Mesothelial cell of epicardium (in vitro differentiated cells): ENCODE measurements at places on chromosomes 13 and 19.
A peak's percentile ranks its signal among the peaks of the same experiment; 100 is the strongest.

- peak overlapping the region; percentile 86 for H3K27ac ChIP-seq
- H3K27me3 ChIP-seq: peaks cover 2% of the 10 kb centered on the region
- H3K4me1 ChIP-seq: peaks cover 37% of the 10 kb centered on the region
- H3K4me3 ChIP-seq: peak overlapping the region; percentile 37
- no peaks in the 10 kb centered on the region for H3K36me3 ChIP-seq
- no peak for DNase-seq
Observed at GRCh38 chr19:2982983-2983350, 5.6 kb downstream of the TLE6 start.

- H3K36me3 ChIP-seq: no peaks in the 10 kb centered on the region
- H3K4me3 ChIP-seq: no peak overlapping the region
- no peak overlapping the region for H3K27ac ChIP-seq
Observed at GRCh38 chr19:3149526-3150505, 14.0 kb downstream of the GNA15 start.

DNA sequence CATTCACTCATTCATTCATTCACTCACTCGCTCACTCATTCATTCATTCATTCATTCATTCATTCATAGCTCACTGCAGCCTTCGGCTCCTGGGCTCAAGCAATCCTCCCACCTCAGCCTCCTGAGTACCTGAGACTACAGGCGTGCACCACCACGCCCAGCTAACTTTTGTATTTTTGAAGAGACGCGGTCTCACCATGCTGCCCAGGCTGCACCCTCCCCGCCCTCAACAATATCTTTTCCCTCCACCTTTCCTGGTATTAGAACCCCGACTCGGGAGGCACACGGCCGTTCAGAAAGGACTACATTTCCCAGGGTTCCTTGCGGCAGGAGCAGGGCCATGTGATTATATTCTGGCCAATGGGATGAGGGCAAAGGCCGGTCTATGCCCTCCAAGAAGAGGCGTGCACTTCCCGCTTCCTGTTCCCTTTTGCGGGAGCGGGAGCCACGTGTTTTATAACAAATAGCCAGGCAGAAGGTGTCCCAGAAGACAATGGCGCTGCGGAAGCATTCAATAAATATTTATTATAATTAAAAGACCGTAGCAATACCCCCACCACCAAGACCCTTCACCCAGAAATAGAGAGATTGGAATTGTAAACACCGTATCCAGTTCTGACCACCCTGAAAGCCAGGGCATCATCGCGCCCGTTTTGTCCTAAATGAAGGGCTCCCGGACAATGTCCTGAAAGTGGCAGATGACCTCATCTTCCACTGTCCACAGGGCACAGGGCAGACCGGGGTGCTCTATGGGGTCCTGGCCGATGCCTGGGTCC lies 15.9 kb downstream of the TICAM1 start:
- peaks cover 3% of the 10 kb centered on the region for H3K4me1 ChIP-seq
- peaks cover 13% of the 10 kb centered on the region for H3K36me3 ChIP-seq
- H3K27ac ChIP-seq: no peak overlapping the region

GRCh38 chr19:52735734-52736133 lies 890 bp upstream of the ZNF611 start:
- H3K36me3 ChIP-seq: no peaks in the 10 kb centered on the region
- peaks cover 57% of the 10 kb centered on the region for H3K4me1 ChIP-seq
- H3K4me3 ChIP-seq: peak overlapping the region; percentile 91
- peak overlapping the region; percentile 99 for H3K27ac ChIP-seq
- DNase-seq: peak; percentile 44
- no peaks in the 10 kb centered on the region for H3K27me3 ChIP-seq

GRCh38 chr19:29292153-29292552 lies 79.2 kb upstream of the UQCRFS1 start:
- DNase-seq: no peak
- H3K27me3 ChIP-seq: peaks cover 46% of the 10 kb centered on the region
- H3K36me3 ChIP-seq: no peaks in the 10 kb centered on the region
- no peak overlapping the region for H3K27ac ChIP-seq

DNA sequence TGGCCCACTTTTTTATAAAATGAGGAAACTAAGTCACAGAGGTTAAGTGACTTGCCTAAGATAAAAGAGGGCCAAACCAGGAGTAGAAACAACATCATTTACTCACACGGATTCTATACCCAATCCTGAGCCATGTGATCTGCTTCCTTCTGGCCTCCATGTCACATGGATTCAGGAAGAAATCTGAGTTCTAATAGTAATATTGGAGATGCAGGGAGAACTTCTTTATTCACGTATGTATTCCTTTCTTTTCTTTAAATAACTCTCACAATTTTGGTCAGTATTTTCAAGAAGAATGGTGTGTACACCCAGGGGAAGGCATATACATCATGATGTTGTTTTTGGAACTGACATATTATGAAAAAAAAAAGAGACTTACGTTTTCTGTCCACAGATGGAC lies 1.8 kb downstream of the POSTN start:
- peaks cover 63% of the 10 kb centered on the region for H3K4me1 ChIP-seq
- DNase-seq: no peak
- H3K27me3 ChIP-seq: no peaks in the 10 kb centered on the region
- peak overlapping the region; percentile 83 for H3K4me3 ChIP-seq

DNA sequence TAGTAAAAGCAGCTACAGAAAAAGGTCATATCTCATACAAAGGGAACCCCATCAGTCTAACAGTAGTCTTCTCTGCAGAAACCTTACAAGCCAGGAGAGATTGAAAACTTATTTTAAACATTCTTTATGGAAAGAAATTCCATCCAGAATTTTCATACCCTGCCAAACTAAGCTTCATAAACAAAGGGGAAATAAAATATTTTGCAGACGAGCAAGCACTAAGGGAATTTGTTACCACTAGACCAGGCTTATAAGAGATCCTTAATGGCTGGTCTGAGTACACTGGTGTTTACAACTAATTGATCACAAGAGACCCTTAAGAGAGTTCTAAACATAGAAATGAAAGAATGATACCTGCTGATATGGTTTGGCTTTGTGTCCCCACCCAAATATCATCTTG lies 128.6 kb upstream of the TNFSF11 start:
- no peak overlapping the region for H3K4me3 ChIP-seq
- no peak overlapping the region for H3K27ac ChIP-seq
- DNase-seq: no peak
- H3K36me3 ChIP-seq: peaks cover 3% of the 10 kb centered on the region
- peaks cover 8% of the 10 kb centered on the region for H3K27me3 ChIP-seq
- peaks cover 9% of the 10 kb centered on the region for H3K4me1 ChIP-seq

GRCh38 chr19:11989112-11989456 lies 24.2 kb downstream of the ZNF763 start:
- H3K27me3 ChIP-seq: no peaks in the 10 kb centered on the region
- H3K4me3 ChIP-seq: peak overlapping the region; percentile 99
- H3K27ac ChIP-seq: no peak overlapping the region
- no peak for DNase-seq
- peaks cover 5% of the 10 kb centered on the region for H3K36me3 ChIP-seq
- H3K4me1 ChIP-seq: peaks cover 6% of the 10 kb centered on the region

DNA sequence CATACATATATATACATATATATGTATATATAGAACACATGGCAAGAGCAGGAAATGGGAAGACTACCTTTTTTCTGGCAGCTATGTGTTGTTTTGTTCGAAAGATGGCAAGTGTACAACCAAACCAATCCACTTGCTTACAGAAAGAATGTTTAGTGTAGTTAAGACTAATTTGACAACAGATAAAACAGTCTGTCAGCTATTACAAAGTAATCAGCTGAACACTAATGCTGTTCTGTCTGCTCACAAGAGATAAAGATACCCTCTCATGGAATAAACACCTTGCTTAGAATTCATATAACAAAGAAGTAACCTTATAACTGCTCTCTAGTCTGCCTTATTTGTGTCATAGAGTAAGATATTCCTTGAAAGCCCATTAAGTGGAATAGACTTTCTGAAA lies 858 bp upstream of the KCNRG start:
- peaks cover 50% of the 10 kb centered on the region for H3K36me3 ChIP-seq
- H3K27ac ChIP-seq: peak overlapping the region; percentile 39
- H3K27me3 ChIP-seq: no peaks in the 10 kb centered on the region

- H3K27ac ChIP-seq: peak overlapping the region; percentile 77
- H3K36me3 ChIP-seq: no peaks in the 10 kb centered on the region
- no peak for DNase-seq
- no peak overlapping the region for H3K4me3 ChIP-seq
- H3K4me1 ChIP-seq: peaks cover 22% of the 10 kb centered on the region
Observed at GRCh38 chr19:40303765-40304164, 18.6 kb upstream of the AKT2 start.

DNA sequence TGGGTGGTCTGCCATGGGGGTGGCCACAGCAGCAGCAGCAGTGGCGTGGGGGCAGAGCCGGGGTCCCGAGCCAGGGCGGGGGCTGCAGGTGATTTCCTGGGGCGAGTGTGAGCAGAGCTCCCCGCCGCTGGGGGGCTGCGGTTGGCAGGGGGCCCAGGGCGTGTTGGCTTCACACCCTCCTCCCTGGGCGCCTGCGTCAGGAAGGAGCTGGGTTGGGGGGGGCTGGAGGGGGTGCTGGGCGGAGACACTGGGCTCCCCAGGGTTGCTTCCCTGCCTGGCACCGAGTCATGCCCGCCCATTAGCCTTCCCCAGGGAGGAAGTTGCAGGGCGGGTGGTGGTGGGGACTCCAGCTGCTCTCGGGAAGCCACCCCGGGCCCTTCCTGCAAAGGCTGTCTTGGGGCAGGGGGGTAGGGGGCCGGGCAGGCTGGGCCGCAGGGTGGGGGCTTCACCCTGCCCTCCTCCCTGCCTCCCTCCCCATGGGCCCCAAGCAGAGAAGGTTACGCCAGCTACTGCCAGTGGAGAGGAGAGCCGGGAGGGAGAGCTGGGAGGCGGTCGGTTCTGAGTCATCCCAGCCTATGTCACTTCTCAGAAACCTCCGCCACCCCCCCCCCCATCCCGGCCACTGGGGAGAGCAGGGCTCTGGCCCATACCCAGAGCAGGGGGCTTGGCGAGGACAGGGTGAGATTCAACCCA lies 4.6 kb downstream of the MIDN start:
- peak overlapping the region; percentile 85 for H3K4me3 ChIP-seq
- H3K36me3 ChIP-seq: peaks cover 8% of the 10 kb centered on the region
- DNase-seq: no peak
- H3K27ac ChIP-seq: peak overlapping the region; percentile 85
- H3K27me3 ChIP-seq: no peaks in the 10 kb centered on the region
- H3K4me1 ChIP-seq: peaks cover 19% of the 10 kb centered on the region

DNA sequence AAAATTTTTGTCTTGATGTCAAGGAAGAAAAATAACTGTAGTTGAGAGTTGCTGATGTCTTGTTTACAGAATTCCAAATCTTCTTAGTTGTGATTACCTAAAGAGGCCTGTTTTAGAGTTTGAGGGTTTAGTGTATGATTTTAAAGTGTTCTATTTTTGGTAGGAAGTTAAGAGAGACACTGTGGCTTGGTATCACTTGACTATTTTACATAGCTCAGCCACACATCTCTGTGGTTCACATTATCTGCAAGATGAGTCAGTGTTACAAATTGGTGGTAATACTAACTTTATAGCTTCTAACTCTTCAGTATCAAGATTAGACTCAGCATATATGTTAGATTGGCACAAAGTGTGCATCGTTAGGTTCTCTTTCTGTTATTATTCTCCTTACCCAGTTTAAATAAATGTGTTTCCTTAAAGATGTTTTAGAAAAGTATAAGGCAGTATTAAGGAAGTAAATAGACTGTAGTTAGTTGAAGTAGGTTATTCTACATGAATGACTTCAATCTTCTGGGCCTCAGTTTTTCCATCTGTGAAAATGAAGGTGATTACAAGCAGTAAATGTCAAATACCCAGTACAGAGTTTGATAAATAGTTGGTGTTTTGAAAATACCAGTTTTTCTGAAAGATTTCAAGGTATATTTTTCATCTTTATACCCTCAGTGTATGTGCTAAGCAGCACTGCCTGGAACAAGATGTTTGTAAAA lies 33.4 kb downstream of the COG6 start:
- no peak overlapping the region for H3K27ac ChIP-seq
- peaks cover 11% of the 10 kb centered on the region for H3K36me3 ChIP-seq
- no peak overlapping the region for H3K4me3 ChIP-seq
- no peak for DNase-seq

DNA sequence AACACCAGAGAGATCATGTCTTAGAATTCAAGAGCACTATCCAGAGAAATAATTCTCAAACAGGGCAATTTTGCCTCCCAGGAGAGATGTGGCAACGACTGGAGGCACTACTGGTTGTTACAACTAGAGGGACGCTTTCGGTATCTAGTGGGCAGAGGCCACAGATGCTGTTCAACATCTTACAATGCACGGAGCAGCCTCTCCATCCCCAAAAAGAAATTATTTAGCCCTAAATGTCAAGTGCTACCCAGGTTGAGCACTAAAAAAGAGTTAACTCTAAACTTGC lies 78.6 kb downstream of the ABCC4 start:
- DNase-seq: no peak
- H3K4me1 ChIP-seq: peaks cover 21% of the 10 kb centered on the region
- no peaks in the 10 kb centered on the region for H3K36me3 ChIP-seq
- H3K27ac ChIP-seq: no peak overlapping the region

- H3K4me1 ChIP-seq: peaks cover 49% of the 10 kb centered on the region
- no peak overlapping the region for H3K4me3 ChIP-seq
- no peak overlapping the region for H3K27ac ChIP-seq
- H3K36me3 ChIP-seq: no peaks in the 10 kb centered on the region
- DNase-seq: no peak
Observed at GRCh38 chr13:22173610-22174009, 502.7 kb downstream of the FGF9 start.

GRCh38 chr19:22332924-22333323 lies 46.7 kb downstream of the ZNF729 start:
- H3K27me3 ChIP-seq: no peaks in the 10 kb centered on the region
- no peak overlapping the region for H3K4me3 ChIP-seq
- DNase-seq: no peak
- no peaks in the 10 kb centered on the region for H3K4me1 ChIP-seq

DNA sequence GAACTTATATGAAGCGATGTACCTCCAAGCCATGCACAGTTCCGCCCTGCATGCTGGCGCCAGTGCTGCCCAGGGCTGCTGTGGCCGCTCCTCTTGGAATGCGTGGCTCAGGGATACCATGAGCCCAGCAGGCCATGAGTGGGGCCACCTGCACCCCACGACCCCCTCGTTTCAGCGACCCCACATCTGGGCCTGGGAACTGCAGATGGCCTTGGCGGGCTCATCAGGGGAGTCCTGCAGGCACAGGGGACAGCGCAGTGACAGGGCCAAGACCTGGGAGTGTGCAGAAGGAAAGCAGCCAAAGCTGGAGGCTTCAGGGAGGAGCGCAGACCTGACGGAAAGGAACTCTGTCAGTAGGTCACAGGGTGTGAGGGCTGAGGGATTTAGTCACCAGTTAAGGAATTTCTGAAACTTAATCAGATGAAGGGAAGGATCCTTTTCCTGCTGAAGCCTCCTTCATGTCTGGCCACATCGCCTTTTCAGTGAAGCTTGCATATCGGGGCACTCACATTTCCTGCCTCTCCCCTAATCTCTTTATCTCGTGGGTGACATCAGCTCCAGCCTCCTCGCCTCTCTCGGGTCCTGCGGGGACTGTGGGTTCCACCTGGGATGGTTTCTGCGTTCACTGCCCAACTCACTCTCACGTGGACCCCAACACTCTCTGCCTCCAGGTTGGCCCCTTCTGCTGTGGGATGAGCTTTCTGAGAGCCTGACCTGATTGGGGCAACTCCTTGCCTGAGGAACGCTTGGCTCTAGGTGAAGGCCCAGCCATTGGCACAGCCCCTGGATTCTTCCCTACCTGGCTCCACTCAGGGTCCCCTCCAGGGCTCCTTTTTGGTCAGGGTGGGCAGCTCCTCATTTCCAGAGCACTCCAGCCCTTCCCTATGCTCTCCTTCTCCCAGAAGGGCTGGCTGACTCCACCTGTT lies 123.5 kb downstream of the CRYL1 start:
- peak overlapping the region; percentile 61 for H3K27ac ChIP-seq
- H3K27me3 ChIP-seq: no peaks in the 10 kb centered on the region
- no peak for DNase-seq
- no peaks in the 10 kb centered on the region for H3K36me3 ChIP-seq
- peaks cover 51% of the 10 kb centered on the region for H3K4me1 ChIP-seq

- peaks cover 2% of the 10 kb centered on the region for H3K36me3 ChIP-seq
- H3K27me3 ChIP-seq: peaks cover 5% of the 10 kb centered on the region
- no peak overlapping the region for H3K27ac ChIP-seq
- H3K4me1 ChIP-seq: peaks cover 12% of the 10 kb centered on the region
Observed at GRCh38 chr13:21735701-21736401, 65.0 kb downstream of the FGF9 start.
